Activated CD4-positive, alpha-beta T cell treated with anti-CD3 and anti-CD28 coated beads for 36 hours (primary cell): ENCODE measurements at places on chromosomes 5 and 9. TPM values are rescaled to one million over a fixed set of nuclear protein-coding genes. Genes with fewer than 3 reads are reported as not detected.

IFNA13 gene
- total RNA-seq: not detected

RAI14 gene
- total RNA-seq: 4.5 TPM

TUSC1 gene
- total RNA-seq: 0.59 TPM

SLC12A7 gene
- 21.6 TPM for total RNA-seq

PCDHB14 gene
- total RNA-seq: not detected

CDKN2B gene
- not detected for total RNA-seq

LCN15 gene
- total RNA-seq: not detected

DNA sequence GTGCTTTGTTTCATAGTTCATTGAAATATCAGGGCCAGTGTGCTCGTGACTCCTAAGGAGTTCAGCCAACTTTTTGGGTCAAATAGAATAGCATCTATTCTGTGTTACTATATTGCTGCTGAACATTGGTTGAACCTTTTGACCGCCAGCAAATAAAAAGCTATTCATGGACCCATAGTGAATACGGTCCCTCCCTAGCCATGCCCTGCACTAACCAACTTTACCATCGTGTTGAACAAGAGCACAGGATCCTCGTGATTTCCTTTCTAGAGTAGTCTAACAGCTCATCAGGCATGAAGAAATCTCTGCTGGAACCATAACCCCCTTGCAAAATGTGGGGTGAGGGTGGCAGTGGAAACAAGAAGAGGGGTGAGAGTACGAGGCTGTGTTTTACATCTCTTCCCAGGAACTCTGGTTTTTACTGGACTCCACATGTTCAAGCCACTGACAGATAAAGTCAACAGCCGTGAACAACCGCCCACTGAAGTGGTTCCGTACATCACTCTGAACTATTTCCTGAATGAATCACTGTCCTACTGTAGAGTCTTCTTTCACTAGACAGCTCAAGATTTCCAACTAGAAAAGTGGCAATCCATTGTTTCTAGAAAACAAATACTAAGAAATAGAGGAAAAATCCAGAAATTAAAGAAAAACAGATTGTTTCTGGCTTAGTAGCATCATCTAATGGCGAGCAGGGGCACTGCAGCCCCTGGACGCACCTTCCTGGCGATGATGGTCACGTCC, 70.1 kb upstream of the SPATA31E1 start:
- peaks cover 12% of the 10 kb centered on the region for H3K27me3 ChIP-seq
- no peaks in the 10 kb centered on the region for H3K36me3 ChIP-seq
- DNase-seq: peak; percentile 77

- H3K4me1 ChIP-seq: no peaks in the 10 kb centered on the region
- no peak overlapping the region for H3K27ac ChIP-seq
- H3K36me3 ChIP-seq: no peaks in the 10 kb centered on the region
- H3K4me3 ChIP-seq: no peak overlapping the region
- no peak for DNase-seq
- no peaks in the 10 kb centered on the region for H3K27me3 ChIP-seq
Observed at GRCh38 chr5:15463231-15463980, 36.6 kb upstream of the FBXL7 start.

DNA sequence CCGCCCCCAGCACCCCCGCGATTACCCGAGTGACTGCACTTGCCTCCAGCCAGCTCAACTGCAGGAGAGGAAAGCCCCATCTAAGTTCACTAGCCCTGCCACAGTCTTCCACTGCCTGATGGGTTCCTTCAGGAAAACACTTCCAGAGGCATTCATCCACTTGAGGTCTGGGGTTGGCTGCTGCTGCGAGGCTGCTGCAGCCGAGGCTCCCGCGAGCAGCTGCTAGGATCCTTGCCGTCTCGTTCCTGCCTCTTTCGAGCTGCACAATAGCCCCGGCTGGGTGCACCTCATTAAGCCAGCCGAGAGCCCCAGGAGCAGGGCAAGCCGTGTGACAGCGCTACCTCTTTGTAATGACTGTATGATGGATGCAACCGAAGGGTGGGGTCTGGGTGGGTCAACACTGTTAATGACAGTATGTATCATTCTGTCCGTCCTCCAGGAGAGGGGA, 24.2 kb upstream of the ELAVL2 start:
- no peak overlapping the region for H3K4me3 ChIP-seq
- H3K27me3 ChIP-seq: peaks cover 25% of the 10 kb centered on the region
- H3K27ac ChIP-seq: no peak overlapping the region
- H3K36me3 ChIP-seq: peaks cover 3% of the 10 kb centered on the region
- DNase-seq: no peak

- H3K27ac ChIP-seq: peak overlapping the region; percentile 91
- no peaks in the 10 kb centered on the region for H3K27me3 ChIP-seq
- peak; percentile 76 for DNase-seq
- peaks cover 53% of the 10 kb centered on the region for H3K36me3 ChIP-seq
- H3K4me1 ChIP-seq: peaks cover 100% of the 10 kb centered on the region
Observed at GRCh38 chr5:134127376-134127861, 12.9 kb downstream of the TCF7 start.

GRCh38 chr9:124202447-124202971, 55.2 kb upstream of the NEK6 start:
- peak; percentile 93 for DNase-seq
- H3K4me3 ChIP-seq: peak overlapping the region; percentile 56
- H3K27ac ChIP-seq: peak overlapping the region; percentile 97
- no peaks in the 10 kb centered on the region for H3K36me3 ChIP-seq
- peaks cover 40% of the 10 kb centered on the region for H3K4me1 ChIP-seq

DNA sequence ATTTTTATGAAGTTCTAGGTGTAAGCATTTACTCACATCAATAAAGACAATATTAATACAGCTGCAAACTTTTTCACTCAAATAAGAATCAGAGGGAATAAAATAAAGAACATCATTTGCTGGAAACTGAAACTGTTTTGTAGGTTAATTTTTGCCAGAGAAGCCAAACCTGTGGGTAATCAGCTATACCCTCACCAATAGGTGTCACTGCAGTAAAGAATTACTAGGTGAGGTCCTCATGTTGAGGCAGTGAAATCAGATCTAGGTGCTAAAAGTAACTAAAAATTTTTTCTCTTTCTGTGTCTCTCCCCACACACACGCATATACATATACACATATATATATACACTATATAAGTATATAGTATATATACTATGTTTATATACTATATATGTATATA, 1016.3 kb upstream of the SEMA6A start:
- H3K4me3 ChIP-seq: no peak overlapping the region
- no peaks in the 10 kb centered on the region for H3K4me1 ChIP-seq
- DNase-seq: no peak

DNA sequence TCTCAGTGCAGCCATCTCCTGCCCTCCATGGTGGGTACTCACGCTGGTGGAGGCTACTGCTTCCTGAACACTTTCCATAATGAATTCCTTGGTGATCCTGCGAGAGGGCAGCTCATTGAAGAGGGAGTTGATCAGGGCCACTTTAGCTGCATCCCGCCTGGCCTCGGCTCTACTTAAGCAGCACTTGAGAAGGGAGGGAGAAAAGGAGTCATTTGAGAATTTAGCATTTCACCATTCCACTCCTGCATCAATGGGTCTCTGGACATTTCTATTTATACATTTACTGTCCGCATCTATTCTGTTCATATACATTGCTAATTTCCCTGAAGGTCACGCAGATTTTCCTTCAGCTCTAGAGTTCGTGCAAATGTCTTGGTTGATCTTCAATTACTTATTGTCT, 35.1 kb downstream of the LIX1 start:
- no peaks in the 10 kb centered on the region for H3K36me3 ChIP-seq
- peaks cover 9% of the 10 kb centered on the region for H3K4me1 ChIP-seq
- H3K4me3 ChIP-seq: no peak overlapping the region
- H3K27me3 ChIP-seq: peaks cover 4% of the 10 kb centered on the region
- DNase-seq: no peak
- H3K27ac ChIP-seq: no peak overlapping the region

- H3K4me1 ChIP-seq: peaks cover 80% of the 10 kb centered on the region
- peaks cover 13% of the 10 kb centered on the region for H3K36me3 ChIP-seq
- peak overlapping the region; percentile 60 for H3K4me3 ChIP-seq
- H3K27me3 ChIP-seq: no peaks in the 10 kb centered on the region
Observed at GRCh38 chr9:79581794-79582193, 10.0 kb downstream of the TLE4 start.
